ENCODE measurements at places on chromosomes 4 and X.

DNA sequence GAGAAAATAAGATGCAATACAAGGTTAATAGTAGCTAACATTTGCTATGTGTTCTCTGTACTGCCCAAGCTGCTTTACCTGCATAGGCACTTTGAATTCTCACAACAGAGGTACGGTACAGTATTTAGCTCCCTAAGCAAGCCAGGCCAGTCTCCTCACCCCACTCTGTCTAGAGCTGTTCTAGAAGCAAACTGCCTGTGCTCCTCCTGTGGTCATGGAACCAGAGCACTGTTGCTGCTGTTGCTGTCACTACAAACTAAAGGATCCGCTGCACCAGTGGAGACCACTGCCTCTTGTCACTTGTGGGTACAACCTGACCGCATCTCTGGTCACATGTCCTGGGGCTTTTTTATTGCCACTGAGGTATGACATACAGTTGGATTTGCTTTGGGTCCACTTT, 19.6 kb downstream of the ZNF330 start:
- no peak for DNase-seq

GRCh38 chrX:85114776-85115175, 111.1 kb downstream of the APOOL start:
- DNase-seq = no peak

GRCh38 chr4:33188733-33189132, 2468.6 kb downstream of the PCDH7 start:
- no peak for DNase-seq

DNA sequence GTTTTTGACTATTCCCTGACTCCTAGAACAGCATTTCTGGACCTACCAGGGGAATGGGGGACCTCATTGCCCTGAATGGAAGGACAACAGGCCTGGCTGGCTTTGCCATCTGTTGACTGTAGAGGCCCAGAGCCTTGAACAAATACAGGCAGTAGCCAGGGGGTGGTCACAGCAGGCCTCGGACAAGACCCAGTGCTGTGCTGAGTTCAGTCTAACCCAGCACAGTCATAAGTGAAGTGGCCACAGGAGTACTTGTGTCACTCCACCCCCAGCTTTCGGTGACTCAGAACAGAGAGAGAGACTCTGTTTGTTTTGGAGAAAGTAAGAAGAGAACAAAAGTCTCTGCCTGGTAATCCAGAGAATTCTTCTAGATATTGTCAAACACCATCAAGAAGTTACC, 310.0 kb downstream of the PRR32 start:
- DNase-seq = no peak

- no peak for DNase-seq
Observed at GRCh38 chrX:335758-336155, 17.2 kb upstream of the GTPBP6 start.

- DNase-seq = no peak
Observed at GRCh38 chrX:74461384-74461783, 40.1 kb downstream of the SLC16A2 start.

All from left renal pelvis (tissue), 4 donors.